ENCODE measurements at places on chromosomes 7 and 10.
A peak's percentile ranks its signal among the peaks of the same experiment; 100 is the strongest.

DNA sequence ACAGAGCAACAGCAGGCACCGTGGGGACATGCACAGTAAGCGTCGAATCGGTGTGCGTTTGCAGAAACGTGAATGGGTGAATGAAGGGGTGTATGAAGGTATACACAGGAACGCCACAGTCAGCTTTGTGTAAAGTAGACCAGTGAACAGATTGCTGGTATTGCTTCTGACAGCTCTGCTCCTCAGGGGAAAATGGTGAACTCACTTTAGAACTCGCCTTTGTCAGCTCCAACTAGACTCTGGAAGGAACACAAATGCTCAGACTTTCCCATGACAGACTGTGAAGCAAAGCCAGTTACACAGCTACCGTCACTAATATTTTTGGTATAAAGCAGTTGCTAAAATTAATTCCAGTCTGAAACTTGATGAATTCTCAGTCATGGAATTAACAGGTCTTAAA lies 78.9 kb downstream of the CUX1 start:
- DNase-seq, result no peak

- no peak for DNase-seq
These were observed 92.2 kb downstream of the GATA3 start for GRCh38 chr10:8146650-8147049.

DNA sequence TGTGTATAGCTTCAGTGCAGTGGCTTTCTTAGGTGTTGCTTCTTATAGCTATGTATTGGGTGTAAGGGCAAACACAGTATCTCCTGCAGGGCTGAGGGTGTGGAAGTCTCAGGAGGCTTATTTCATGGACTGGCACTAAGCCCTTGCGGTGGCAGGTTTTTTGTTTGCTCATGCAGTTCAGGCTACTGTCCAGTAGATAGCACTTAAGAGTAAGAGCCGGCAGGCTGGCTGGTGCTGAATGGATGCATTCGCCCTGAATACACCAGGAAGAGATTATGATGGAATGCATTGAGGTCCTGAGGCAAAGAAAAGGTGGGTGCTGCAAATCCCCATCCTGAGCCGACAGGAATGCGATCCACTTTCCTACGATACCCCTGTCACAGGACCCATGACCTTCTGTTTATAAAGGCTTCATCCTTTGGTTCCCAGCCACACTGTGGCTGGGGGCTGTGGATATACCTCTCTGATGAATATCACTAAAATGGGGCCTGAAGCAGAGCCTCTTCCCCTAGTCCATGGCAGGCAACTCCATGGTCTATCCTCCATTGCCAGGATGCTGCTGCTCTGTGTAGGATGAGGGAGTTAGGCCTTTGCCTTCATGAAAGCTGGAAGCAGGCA lies 44.9 kb downstream of the ANXA8 start:
- peak; percentile 37 for DNase-seq

DNA sequence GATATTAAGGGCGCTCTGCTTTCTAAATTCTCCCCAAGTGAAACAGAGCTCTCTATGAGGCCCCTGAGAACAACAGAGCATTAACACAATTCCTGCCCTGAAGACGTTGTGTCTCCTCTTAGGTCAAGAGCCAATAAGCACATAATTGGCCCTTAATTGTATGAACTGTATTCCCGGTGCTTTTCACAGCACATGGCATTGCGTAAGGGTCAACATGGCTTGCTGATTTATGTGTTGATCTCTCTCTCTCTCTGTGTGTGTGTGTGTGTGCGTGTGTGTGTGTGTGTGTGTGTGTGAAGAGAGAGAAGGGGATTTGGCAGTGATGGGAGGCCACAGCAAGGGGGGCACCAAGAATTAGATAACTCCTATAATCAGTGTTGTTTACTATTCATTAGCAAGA lies 40.5 kb downstream of the LYZL1 start:
- no peak for DNase-seq

DNA sequence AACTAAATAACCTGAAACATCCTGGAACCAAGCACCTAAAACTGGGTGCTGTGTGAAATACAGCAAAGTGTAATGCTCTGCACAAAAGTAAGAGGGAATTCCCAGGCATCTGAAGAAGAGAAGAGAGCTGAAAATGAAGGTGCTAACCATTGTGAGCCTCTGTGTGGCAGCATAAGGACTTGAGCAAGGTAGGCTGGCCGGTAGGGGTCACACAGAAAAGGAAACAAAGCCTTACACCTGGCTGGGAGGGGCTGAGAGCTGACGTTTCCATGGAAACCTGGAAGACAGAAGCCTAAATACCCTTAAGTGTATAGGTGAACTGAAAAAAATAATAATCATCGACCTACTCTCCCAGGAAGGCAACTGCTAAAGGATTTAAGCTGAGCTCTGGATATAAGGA lies 48.6 kb downstream of the CUL1 start:
- no peak for DNase-seq

- DNase-seq, result no peak
These were observed 114.9 kb downstream of the TRRAP start for GRCh38 chr7:98993024-98993897.

DNA sequence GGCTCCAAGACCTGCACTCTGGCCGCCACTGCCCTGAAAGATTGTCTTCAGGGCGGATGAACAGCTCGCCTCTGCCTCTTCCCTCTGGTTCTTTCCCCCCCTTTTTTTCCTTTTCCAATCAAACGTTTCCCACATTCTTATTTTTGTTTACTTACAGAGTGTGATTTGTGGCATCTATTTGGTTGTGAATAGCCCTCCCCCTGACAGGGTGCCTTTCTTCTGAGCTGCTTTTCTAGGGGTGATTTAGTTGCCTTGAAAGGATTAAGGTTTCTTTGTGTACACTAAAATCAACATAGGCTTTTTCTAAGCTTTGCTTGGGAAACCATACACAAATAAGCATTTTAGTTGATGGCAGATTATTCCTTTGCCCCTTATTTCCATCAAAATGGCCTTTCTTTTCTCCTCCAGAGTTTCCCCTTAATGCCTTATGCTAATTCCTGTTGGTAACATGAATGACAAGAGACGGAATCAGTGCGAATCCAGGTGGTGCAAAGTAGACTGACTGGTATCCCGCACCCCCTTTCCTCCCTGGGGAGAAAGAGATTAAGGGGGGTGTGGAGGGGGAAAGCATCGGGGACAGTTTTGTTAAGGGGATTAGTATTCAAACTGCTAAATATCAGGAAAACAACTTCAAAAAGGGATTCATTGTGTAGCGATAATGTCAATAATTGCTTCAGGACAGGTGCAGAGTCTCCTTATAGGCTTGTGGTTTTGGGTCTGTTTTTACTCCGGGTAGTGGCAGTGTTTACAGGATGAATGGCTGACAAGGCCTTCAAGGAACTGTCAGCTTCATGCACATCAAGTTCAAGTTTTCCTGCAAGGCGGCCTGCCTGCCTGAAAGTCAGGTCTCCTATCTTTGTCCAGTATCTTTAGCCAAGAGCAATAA lies 431.6 kb upstream of the GALNT17 start:
- DNase-seq, result no peak

DNA sequence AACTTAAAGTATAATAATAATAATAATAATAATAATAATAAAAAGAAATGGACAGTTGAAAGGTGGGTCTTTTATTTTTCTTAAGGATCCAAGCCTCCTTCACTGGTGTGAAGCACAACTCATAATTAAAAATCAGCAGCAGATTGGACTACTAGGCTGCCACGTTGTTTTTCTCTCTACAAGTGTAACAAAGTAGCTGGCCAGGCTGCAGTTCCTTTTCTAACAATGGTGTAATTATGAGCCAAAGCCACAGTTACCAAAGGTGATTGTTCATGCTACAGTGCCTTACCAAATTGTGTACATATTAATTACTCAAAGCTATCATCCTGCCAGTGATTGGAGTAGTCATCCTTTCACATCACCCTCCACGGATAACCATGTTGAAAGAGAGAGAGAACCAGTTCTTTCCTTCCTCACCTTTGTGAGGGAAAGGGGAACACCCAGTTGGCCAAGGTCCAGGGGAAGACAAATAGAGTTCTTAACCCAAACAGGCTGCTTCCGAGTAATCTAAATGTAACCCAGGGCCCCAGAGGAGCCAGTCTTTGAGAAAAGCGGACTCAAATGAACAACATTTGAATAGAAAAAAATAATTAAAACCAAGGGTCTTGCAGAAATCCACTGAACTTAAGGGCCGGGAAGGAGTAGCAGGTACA lies 86.3 kb upstream of the NPS start:
- DNase-seq, result no peak

DNA sequence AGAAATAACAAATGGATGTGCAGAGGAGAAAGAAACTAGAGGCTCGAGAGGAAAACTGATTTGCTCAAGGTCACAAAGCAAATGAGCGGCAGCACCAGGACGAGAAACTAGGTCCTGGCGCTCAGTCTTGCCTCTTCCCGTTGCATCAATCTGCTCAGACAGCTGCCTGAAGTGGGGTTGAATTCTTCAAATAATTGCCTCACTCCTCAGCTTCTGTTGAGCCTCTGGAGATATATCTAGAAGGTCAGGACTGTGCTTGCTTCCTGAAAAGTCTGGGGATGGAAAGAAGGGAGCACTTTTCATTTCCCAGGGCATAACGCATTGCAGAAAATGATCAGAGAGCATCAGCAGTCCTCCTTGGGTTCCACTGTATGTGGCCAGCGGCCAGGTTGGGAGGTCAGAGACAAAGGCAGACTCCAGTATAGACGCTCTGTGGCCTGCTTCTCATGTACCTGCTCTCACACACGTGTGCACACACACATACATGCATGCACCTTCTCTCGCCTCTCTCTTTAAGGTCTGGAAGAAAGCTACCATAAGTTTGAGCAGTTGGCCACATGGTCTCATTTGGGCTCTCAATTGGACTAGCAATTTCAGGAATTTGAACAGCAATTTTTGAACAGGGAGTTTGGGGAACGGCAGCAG lies 83.7 kb upstream of the DUSP5 start:
- no peak for DNase-seq

- no peak for DNase-seq
These were observed 134.2 kb downstream of the OR13A1 start for GRCh38 chr10:45180946-45181875.

GRCh38 chr7:42485301-42485766 lies 248.3 kb upstream of the GLI3 start:
- DNase-seq, result no peak

DNA sequence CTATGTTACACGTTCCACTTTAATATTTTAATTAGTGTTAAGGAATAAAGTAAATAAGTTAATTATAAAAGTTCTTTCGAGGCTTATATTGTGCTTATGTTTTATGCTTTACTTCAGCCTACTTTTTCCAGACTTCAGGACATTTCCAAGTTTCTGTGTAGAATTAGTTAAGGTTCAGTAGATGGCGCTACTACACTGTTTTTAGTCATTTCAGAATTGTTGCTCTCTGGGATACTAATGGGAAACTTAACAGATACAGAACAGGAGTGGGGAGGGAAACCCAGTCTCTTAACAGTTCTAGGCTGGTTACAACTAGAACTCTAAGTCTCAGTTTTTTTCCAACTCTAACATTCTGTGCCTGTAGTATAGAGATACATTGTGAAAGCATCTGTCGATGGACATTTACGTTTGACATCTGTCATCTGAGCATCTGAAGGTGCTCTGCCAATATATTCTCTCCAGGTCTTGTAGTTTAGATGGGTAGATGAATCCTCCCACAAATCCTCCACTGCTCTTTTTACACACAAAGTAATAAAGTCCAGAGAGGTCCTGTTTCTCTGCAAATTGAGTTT lies 56.8 kb upstream of the FAM171A1 start:
- DNase-seq, result peak; percentile 27

DNA sequence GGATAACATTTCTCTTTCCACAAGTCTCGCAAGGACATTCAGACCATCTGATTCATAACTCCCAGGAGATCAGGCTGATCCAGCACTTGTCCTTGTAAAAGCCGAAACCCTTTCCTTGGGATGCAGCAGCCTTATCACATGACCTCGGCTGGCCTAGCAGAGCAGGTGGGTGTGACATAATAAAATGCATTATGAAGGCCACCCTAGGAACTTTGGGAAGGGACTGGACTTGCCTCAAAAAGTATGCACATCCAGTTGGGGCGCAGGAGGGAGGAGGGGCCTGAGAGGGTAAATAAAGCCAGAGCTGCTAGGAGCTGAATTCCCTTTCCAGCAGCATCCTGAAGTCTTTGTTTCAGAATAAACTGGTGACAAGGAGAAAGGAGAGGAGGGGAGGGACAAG lies 260.8 kb downstream of the SNX13 start:
- DNase-seq, result no peak

- DNase-seq, result no peak
These were observed at the start of gene ACTA2 for GRCh38 chr10:88952647-88953111. Gene ACTA2, minus strand, starts transcription at chr10:88952773. Its CDS starts 3,843 bp downstream, at chr10:88948930.

- DNase-seq, result no peak
These were observed 498.3 kb downstream of the SORCS3 start for GRCh38 chr10:105139363-105139896.

- no peak for DNase-seq
These were observed 14.0 kb downstream of the SLC13A1 start for GRCh38 chr7:123185756-123186155.
